Stimulated activated CD4-positive, alpha-beta T cell treated with anti-CD3 and anti-CD28 coated beads, Interleukin-12 subunit alpha, Interleukin-12 subunit beta, amount 100 ng/mL, for 24 hours (primary cell): ENCODE measurements at places on chromosomes 7 and 10.

- DNase-seq, result no peak
These were observed 42.2 kb downstream of the ZWINT start for GRCh38 chr10:56318816-56319215.

DNA sequence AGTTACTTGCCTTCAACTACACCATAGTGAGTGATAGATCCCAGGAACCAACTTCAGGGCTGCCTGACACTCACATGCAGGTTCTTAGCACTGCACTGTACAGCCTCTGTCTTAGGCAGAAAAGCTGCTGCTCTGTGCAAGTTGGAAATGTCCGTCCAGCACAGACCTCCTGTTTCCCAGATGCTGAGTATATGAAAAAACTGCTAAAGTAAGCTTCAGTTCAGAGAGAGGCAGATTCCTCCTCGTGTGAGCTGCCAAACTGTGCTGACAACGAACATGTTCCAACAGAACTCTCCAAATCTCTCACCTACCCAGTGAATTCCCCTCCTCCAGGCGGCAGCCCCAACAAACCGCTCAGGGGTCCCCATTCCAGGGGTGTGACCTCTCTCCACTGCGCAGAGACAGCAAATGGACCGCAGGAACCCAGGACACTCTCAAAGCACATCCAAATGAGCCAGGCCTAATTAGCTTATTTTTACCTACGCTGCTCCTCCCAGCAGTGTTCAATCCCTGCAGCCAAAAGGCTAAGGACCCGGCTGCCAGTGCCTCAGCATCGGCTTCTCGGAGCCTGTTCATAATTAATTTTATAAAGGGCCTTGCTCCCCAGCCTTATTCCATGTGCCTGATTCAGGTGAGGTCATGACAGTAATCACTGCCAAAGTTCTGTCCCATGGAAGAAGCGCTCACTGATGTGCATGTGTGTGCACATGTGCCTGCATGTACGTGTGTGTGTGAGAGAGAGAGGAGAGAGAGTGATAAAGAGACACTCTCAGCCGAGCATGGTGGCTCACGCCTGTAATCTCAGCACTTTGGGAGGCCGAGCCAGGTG, 159.5 kb upstream of the AUTS2 start:
- DNase-seq, result no peak

GRCh38 chr7:103576641-103577040, 130.6 kb upstream of the SLC26A5 start:
- DNase-seq, result no peak

DNA sequence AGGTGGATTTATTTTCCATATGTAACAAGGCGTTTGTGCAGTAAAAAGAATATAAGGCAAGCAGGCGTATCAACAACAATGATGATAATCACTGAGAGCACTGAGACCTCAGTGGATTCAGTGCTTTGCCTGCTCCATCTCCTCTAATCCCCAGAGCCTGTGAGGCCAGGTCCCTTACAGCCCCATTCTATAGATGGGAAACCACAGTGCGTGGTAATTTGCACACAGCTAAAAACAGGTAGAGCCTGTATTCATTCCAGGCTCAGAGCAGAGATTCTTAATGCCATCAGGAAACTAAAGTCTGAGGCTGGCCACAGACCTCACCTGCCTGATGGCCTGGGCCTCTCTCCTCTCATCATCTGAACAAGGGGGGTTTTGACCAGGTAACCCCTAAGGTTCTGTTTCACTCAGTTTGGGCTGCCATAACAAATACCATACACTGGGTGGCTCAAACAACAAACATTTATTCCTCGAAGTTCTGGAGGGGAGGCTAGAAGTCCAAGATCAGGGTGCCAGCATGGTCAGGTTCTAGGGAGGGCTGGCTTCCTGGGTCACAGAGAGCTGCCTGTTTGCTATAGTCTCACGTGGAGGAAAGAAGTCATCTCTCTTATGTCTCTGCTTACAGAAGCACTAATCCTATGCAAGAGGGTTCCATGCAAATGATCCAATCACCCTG, 10.3 kb upstream of the RASSF4 start:
- no peak for DNase-seq

- no peak for DNase-seq
These were observed 120.1 kb upstream of the GNAI1 start for GRCh38 chr7:80014511-80014910.

GRCh38 chr10:98354491-98354890, 60.5 kb downstream of the PYROXD2 start:
- no peak for DNase-seq

- DNase-seq, result no peak
These were observed 4.6 kb downstream of the HABP2 start for GRCh38 chr10:113557424-113557862.
